Mesothelial cell of epicardium (in vitro differentiated cells): ENCODE measurements at places on chromosomes 4 and X. TPM values are rescaled to one million over a fixed set of nuclear protein-coding genes. Genes with fewer than 3 reads are reported as not detected.

Gene BMP3
- 0.07 TPM in 2 of 3 replicates, not detected in the other for total RNA-seq

Gene MAGIX
- total RNA-seq = 6.3 to 7.1 TPM (median 6.4 TPM) in 3 replicates

Gene CXorf49
- not detected in 3 replicates for total RNA-seq

Gene PNCK
- total RNA-seq = 28.2 to 35.1 TPM (median 28.5 TPM) in 3 replicates

Gene ATOH1
- not detected in 3 replicates for total RNA-seq

Gene GYPE
- not detected in 3 replicates for total RNA-seq

Gene SNCA
- total RNA-seq = 14.8 to 18.3 TPM (median 15.7 TPM) in 3 replicates

Gene MAGEA2
- total RNA-seq = not detected in 3 replicates

Gene MFAP3L
- total RNA-seq = 2.1 to 2.3 TPM (median 2.2 TPM) in 3 replicates

Gene CCDC158
- total RNA-seq = not detected in 3 replicates

Gene SLC25A5
- 171 to 179 TPM (median 177 TPM) in 3 replicates for total RNA-seq

Gene NDUFA1
- total RNA-seq = 54.7 to 57.4 TPM (median 57.3 TPM) in 3 replicates

Gene MAGEA12
- not detected in 3 replicates for total RNA-seq

Gene GRIA3
- 1.9 to 2.8 TPM (median 2.3 TPM) in 3 replicates for total RNA-seq

Gene SORCS2
- 6.8 to 7.1 TPM (median 7.1 TPM) in 3 replicates for total RNA-seq

Gene MAGEA2B
- not detected in 3 replicates for total RNA-seq
